ENCODE measurements at places on chromosomes 12 and 14.

DNA sequence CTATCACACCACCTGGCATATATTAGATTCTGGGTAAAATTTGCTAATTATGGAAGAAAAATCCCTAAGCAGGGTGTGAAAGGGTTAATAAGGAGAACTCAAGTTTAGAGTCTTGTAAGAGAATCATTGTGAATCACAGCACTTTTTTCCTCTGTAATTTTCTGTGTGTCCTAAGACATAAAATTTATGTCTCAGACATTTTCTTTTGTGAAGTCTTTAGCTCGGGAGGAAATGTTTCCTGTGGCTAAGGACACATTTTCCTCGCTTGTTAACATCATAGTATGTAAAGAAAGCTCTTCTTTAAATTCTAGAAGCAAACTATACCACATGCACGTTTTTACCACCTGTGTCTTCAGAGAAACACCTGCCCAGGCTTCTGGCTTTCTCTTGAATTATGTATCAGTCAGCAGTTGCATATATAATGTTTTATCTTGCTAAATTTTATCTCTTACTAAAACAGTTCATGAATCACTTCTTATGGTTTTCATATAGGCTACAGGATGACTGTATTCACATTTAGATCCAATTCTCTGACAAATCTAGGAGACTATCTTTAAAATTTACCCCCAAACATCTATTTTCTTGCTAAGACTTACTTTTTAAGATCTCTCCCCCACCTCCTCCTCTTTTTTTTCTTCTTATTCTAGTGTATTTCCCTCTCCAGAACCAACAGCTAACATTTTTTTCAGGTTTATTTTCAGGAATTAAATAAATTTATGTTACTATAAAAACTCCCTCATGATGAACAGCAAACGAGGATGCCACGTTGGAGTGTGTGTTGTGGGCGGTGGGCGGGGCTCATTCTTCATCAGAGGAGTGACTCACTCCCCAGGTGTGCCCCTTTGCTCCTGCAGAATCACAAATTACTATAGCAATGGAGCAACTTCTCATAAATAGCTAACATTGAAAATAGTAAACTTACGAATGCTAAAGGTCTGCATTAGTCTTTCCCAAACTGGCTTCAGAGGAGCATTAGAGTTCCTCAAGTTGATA lies 11.6 kb upstream of the CSRP2 start:
- no peak for DNase-seq

GRCh38 chr12:1830981-1831963 lies 10.9 kb downstream of the LRTM2 start:
- no peak for DNase-seq

DNA sequence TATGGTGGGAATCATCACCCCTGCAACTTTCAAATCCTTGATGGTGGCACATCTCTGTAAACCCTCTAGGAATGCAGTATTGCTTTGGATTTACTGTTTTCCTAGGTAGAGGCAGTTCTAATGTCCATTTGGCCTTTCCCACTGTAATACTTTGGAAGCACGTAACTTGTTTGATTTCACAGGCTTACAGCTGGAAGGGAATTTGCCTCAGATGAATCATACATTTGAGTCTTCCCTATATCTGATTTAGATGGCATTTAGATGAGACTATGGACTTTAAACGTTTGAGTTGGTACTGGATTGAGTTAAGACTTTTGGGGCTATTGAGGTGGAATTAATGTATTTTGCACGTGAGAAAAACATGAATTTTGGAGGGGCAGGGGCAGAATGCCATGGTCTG lies 35.9 kb downstream of the DAAM1 start:
- DNase-seq: no peak

- DNase-seq: no peak
Measured at GRCh38 chr12:121246893-121247557, 37.1 kb downstream of the P2RX4 start.

- DNase-seq: no peak
Measured at GRCh38 chr12:46354802-46355199, 17.8 kb downstream of the SLC38A2 start.

- no peak for DNase-seq
Measured at GRCh38 chr14:76538648-76539008, 162.7 kb downstream of the ESRRB start.

GRCh38 chr12:47038270-47038748 lies 41.1 kb upstream of the PCED1B start:
- no peak for DNase-seq

- DNase-seq: no peak
Measured at GRCh38 chr12:15546102-15546701, 223.9 kb downstream of the PTPRO start.

DNA sequence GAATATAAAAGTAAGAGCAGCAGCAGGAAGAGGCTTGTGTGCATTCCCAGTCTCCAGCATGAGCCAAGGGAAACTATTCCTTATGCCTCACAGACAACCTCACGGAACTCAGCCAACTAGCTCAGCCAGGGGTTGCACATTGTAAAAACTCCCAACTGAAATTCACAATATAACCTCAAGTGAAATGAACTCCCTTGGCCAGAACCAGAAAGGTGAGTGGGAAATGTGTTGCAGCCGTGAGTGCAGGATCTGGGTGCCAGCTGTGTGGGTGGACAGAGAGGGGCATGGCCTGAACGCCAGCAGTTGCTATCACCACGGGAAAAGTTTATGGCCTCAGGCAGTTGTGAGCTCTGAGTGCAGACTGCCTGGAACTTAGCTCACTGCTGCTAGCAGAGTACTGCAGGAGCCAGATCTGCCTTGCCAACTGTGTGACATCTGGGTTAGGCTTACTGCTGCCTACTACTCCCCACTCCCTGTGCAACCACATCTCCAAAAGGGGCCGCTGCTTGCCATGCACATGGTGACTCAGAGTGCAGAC lies 2.3 kb upstream of the CLEC1A start:
- no peak for DNase-seq

- DNase-seq: no peak
Measured at GRCh38 chr14:40574780-40575179, 1031.9 kb upstream of the LRFN5 start.

DNA sequence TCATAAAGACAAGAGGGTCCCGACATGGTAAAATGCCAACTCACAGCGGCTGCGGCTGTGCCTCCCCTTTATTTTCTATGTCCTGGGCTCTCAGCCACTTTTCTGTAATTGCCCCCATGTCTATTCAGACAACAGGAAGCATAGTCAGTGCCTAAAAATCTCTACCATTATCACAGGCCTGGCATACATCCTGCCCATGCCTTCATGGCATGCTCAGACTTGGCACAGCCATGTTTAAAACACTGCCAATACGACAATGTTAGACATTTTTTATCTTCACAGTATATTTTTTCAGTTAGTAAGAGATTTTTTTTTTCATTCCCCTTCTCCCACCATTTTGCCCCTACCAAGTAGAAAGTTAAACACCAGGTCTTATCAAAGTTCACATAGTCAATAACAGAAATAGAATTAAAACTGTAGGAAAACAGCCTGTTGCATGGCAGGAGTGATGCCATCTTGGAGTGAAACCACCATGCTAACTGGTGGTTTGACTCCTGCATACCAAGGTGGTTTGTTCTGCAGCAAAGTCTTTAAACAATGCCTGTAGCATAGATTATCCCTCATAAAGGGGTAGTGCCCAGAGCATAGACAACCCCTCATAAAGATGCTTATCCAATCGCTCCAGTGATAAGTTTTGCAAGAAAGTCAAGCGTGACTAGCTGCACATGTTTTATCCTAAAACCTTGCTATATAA lies 18.9 kb upstream of the CERS5 start:
- peak; percentile 69 for DNase-seq

DNA sequence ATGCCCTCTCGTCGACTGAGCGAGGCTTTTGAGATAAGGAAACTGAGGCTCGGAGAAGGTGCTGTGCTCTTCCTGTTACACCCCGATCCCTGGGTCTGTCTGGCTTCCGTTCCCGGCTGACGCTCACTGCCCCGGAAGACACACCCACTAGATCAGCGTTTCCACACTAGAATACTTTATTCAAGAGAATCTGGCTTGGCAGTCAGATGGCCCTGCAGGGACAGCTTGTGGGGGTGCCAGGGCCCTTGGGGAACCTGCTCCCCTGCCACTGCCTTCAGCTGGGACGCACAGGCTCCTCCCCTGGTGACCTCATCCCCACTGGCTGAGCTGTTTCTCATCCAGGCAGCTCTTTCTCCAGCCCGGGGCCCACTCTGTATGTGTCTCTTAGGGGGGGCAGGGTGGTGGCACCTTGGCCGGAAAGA lies 13.7 kb downstream of the PGF start:
- DNase-seq: no peak

DNA sequence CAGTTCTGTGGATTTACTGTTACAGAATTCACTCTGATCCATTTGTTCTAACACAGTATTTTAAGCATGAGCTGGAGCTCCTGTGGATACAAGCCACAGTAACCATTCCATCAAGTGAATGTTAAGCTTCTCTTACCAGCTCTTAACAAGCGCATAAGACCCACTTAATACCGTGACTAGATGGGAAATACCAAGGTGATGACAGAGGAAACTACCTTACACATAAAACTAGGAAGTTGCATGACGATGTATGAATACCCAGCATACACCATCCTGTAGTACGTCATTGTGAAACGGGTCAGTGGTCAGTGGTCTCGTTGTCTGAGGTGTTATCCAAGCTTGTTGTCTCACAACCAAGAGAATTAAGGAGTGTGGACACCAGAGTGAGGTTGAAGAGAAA lies 2.0 kb upstream of the GALC start:
- DNase-seq: no peak

Data from NCI-H1436 (cell line).